ENCODE measurements at places on chromosomes 7 and 10.

DNA sequence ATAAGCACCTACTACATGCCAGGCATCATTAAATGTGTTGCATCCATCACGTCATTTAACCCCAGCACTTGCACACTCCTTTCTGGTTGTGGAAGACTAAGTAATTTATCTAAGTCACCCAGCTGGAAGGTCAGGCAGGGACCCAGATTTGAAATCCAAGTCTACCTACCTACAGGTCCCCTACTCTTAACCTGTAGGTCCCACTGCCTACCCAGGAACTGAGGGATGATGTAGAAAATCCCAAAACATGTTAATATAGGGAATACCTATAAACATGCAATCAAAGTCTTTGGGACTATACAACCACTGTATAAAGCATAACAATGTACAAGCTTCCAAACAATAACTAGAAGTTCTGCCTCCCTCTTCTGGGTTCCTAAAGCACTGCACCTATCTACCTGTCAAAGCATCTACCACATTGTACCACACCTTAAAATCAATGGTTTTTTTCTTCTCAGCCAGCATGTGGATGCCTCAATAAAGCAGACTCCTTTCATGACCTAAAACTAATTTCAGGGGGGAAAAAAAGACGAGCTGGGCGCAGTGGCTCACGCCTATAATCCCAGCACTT lies 5.6 kb downstream of the IL6 start:
- DNase-seq, result no peak

GRCh38 chr10:13106387-13107045 lies 6.6 kb downstream of the OPTN start:
- DNase-seq, result no peak

DNA sequence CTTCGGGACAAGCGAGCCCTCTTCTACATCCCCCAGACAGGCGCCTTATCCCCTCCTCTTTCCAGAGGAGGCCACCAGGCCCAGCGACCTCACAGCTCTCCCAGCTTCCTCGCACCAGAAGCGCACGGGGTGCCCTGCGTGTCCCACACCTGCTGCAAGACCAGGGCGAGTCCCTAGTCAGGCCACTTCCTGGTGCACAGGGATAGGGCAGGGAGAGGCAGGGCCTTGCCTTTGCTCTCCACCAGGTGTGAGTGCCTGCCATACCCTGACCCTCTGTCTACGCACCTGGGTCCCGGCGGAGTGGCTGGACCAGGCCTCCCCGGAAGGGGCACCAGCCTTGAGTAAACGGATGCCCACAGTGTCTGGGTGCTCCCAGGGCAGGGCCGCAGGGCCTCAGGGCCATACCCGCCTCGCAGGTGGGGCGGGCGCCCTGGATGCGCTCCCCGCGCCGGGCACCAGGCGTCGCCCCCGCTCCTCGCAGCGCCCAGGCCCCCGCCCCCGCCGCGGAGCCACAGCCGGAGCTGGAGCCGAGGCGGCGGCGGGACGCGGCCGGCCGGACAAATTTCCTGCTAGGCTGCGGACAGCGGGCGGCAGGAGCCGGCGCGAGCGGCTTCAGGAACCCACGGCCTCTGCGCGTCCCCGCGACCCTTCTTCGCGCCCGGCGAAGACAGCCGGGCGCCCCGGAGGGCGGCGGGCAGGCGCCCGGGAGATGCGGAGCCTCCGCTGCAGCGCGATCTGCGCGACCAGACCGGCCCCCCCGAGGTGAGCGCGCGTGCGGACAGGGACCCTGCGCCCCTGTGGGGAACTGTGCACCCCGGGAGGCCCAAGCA lies at the start of gene PTPRE:
Gene PTPRE (plus strand): TSS at position 556 of the 830 bp plus-strand sequence. CDS start 133,779 bp downstream, outside the sequence.
- no peak for DNase-seq

DNA sequence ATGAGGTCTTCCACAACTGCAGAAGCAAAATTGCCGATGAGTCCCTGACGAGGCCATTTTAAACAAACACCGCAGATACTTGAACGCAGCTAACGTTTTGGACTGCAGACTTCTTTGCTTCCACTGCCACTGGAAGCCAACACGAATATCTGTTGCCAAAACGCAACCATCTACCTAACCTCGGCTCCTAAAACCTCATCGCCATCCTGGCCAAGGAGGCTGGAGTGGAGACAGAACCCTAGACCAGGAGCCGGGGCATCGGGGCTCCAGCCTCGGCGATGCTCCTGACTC lies 493 bp downstream of the WDR91 start:
- DNase-seq, result peak; percentile 29

- DNase-seq, result no peak
Observed at GRCh38 chr10:125823663-125824251, 411 bp downstream of the BCCIP start.

DNA sequence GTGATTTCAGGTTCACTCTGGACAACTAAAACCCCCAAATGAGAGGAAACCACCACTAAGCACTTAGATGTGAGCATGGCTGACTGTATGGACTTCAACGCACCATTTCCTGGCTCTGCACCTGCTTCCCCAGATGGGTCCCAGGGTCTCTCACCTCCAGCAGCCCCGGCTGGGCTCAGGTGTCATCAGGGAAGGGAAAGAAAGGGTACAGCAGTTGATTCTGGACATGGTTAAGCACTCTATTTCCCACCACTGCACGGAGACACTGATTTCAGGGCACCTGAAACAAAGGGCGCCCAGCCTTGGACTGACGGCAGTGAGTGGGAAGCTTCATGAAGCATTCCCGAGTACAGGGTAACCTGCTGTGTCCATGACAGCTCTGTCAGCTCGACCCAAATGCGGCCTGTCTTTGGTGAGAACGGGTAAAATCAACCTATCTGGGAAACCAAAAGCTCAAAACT lies 19.0 kb downstream of the FAM53B start:
- no peak for DNase-seq

DNA sequence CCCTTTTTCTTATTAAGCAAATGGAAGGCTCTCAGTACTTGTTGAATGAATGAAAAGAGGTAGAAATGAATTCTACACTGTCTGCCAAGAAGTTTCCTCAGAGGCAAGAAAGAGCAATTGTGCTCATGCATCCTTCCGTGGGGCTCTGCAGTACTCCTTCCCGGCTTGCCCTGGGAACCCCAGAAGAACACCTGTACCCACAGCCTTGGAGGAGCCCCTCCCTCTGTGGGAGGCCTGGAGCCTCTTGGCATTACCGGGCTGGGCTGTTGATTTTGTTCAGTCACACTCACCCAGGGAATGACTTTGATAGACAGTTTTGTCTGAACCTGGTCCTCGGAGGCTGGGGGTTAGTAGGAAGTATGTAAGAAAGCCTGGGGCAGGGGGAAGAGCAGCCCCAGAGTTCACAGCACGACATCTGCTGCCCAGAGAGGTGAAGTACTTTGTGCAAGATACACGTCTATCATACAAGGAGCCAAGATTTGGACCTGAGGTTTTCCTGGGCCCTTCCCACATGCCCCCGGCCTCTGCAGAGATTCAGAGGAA lies 134.8 kb upstream of the GDF10 start:
- DNase-seq, result no peak

DNA sequence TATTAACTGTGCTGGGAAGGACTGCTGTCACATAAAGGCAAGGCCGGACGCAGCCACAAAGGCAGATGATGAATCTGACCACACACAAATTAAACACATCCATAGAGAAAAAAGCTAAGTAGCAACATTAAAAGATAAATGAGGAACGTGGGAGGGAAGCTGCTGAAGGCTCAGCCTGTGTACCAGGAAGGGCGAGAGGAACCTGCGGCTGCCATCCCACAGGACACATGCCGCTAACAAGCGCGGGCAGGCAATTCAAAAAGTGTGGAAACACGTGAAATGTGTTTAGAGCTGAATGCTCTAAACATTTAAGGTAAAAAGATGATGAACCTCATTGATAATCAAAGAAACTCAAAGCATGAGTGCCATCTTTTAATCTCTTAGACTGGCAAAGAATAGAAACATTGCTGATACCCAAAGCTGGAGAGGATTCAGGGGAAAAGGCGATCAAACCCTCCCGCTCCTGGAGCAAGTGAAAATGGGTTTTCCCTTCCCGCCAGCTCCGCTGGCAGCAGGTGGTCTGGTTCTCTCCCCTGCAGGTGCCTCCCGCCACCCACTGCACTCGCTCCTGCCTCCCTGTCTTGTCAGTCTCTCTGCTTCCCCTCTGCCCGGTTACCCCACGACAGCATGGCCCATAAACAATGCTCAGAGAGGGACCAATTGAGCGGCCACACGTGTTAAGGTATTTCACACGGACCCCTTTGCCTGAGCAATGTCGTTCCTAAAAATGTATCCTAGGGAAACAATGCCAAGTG lies 4.2 kb downstream of the STK32C start:
- no peak for DNase-seq

GRCh38 chr7:111772716-111773115 lies 210.4 kb upstream of the IMMP2L start:
- no peak for DNase-seq

DNA sequence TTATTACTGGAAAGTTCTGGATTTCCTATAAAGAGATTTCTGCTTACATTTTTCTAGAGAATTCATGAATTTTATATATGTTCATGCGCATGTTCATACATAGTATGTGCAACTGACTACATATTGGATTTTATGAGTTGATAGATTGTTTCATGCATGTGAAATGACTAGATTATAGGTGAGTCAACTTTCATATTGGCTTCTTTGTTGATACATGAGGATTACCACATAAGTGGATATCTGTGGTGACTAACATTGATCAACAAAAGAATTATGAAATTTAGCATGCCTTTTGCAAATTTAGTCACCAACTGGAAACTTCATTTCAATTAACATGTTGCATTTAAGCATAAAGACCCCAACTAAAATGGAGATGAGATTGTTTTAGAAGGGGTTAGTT lies 99.0 kb downstream of the GNAT3 start:
- DNase-seq, result no peak

DNA sequence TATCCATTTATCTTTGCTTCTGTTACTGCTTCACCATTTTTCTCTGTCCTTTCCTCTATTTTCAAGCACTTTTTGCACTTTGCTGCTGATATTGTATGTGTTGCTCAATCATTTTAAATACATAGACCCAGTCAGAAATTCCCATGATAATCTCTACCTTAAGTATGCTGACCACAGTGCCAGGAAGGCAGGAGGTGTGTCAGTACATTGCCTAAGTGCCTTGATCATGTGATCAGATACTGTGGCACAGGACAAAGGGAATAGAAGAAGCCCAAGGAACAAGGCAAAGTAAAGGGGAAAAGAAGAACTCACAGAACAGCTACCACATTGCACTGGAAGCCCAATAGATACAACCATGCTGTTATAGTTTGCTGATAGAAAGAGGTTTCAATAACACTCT lies 53.7 kb upstream of the CD36 start:
- no peak for DNase-seq

GRCh38 chr7:5546626-5547025 lies 123.0 kb upstream of the TNRC18 start:
- no peak for DNase-seq

GRCh38 chr10:13795653-13796555 lies 209.1 kb downstream of the PRPF18 start:
- no peak for DNase-seq

- DNase-seq, result no peak
Observed at GRCh38 chr7:133633055-133633454, 380.2 kb downstream of the EXOC4 start.

- DNase-seq, result peak; percentile 27
Observed at GRCh38 chr10:102327002-102327401, 68.5 kb upstream of the NFKB2 start.

DNA sequence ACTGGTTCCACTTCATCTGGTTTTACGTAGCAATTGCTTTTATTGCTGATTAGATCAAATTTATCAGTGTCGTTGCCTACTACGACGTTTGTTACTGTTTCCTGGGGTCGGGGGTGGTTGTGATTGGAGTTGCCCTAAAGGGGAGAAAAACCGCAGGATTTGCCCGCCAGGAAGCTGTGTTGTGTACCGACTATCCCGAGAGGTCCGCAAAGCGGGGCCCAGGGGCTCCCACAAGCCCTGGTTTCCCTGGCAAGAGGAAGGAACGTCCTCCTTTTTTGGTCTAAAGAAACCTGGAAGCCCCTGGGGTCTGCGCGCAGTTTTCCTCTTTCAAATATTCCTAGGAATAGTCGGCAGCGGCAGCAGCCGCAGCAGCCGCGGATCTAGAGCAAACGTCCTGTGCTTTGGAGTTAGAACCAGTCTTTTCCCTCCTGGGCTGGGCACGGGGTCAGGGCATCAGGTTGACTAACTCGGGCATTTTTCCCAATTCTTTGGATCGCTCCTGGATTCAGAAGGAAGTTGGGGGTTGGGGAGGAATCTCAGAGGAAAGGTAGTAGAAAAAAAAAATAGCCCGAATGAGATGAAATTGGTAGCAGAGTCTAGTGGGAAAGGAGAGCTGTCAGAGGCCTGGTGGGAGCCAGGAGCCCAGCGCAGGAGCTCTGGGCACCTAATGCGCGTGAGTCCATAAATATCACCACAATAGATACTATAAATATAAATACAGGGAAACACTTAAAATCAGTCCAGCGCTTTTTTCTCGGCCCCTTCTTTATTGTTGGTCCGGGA lies 4.6 kb downstream of the VAX1 start:
- DNase-seq, result no peak
